B cell (primary cell): ENCODE measurements at places on chromosomes 11 and 22.

- DNase-seq, result no peak
These were observed 17.6 kb downstream of the C22orf31 start for GRCh38 chr22:29043906-29044575.

- DNase-seq, result peak; percentile 85
These were observed 81.7 kb downstream of the SWAP70 start for GRCh38 chr11:9745411-9746211.

- no peak for DNase-seq
These were observed 118.3 kb upstream of the RCN1 start for GRCh38 chr11:31972623-31973022.

- no peak for DNase-seq
These were observed 883.0 kb downstream of the TBC1D22A start for GRCh38 chr22:47645450-47645914.

- no peak for DNase-seq
These were observed 258.0 kb downstream of the KIRREL3 start for GRCh38 chr11:126742582-126742981.

DNA sequence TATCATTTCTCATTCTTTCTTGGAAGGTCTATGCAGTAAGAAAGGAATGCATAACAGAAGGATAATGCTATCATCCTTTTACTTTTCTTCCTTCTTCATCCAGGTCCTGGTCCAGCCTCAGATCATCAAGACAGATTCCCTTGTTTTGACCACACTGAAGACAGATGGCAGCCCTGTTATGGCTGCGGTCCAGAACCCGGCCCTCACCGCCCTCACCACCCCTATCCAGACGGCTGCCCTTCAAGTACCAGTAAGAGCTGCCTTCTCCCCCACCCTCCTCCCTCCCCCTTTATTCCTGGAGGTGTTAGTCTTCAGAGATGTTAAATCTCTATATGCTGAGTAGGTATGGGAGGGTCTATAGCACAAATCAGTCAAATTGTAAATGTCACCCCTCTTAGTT, 37.9 kb downstream of the SREBF2 start:
- no peak for DNase-seq

- no peak for DNase-seq
These were observed 57.7 kb downstream of the CABIN1 start for GRCh38 chr22:24068717-24069297.

- DNase-seq, result no peak
These were observed 628.3 kb downstream of the BUD13 start for GRCh38 chr11:116144387-116144958.

- no peak for DNase-seq
These were observed 178.3 kb downstream of the EFCAB6 start for GRCh38 chr22:43633631-43634285.

GRCh38 chr11:76721755-76722677, 51.5 kb upstream of the LRRC32 start:
- peak; percentile 77 for DNase-seq

DNA sequence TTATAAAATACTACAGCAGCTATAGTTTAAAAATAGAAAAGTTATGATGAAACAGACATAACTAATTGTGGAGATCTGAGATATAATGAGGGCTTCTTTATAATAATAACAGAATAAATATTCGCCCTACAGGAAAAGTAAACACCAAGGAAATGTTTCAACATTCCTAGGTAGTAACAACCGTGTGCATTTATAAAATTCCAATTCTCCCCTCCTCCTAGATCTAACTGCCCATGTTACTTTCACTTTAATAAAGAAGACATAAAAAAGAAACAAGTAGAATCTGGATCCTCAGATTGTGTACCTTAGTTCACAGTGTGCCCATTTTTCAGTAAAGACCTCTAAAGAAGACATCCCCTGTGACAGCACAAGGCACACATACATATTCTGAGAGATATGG, 57.8 kb upstream of the MN1 start:
- DNase-seq, result no peak

- DNase-seq, result no peak
These were observed 157.1 kb upstream of the GRK3 start for GRCh38 chr22:25407226-25407858.

DNA sequence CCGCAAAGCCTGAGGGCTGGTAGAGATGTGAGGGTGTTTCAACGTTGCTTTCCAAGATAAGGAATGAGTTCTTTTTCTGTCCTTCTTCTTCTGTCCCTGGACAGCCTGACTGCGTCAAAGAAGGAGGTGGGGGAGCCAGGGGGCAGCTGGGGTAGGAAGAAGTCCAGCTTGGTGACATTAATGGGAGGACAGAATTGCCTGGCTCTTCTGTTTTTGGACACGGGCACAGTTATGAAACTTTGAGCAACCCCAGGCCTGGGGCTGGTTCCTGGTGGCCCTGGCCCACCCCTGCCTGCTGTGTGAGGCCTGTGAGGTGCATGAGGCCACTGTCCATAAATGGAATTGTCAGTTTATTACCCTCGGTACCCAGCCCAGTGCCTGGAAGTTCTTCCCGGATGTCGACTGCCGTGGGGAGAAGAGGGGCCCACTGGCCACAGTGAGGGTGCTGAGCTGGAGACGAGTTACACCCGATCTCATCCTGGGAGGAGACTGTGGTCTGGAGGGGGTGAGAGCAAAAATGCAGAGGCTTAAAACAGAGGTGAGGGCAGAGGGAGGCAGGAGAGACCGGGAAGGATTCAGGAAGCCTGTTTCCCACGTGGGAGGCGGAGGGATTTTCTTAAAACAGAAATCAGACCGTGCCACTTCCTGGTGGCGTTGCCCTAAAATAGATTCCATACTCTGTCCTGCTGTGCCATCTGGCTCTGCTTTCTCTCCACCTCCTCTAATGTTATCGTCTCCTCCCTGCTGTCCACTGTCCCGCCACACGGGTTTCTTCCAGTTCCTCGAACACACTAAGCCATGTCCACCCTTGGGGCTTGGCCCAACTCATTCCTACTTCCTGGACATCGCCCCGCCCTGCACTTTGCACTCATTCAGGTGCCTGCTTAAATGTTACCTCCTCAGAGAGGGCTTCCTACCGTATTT, 59.7 kb upstream of the RASD2 start:
- no peak for DNase-seq

DNA sequence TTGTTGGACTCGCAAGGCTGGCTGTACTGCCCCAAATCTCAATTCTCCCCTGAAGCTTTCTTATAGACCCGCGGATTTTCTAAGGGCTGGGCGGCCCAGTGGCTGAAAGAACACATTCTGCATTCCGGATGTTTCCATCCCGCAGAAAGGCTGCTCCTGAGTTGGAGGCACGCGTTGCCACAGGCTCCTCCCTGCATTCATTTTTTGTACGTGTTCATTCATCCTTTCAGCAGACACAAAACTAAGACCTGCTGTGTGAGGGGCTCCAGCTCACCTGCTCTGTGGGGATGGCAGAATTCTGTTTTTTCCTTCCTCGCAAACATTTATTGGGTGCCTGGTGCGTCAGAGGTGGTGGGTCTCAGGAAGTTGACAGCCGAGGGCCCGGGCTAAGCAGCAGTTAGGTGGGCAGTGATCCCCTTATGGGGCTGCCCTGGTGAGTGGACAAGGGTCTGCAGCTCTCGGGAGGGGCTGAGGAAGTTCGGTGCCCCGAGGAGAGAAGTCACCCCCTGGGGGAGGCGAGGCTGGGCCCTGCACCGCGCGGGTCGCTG, 23.7 kb downstream of the SHANK3 start:
- no peak for DNase-seq

GRCh38 chr22:30445438-30446145, 20.0 kb downstream of the MTFP1 start:
- DNase-seq, result no peak

GRCh38 chr11:39345834-39346442, 2113.5 kb downstream of the LRRC4C start:
- no peak for DNase-seq

GRCh38 chr11:91585035-91585801, 639.4 kb upstream of the FAT3 start:
- DNase-seq, result no peak

- DNase-seq, result no peak
These were observed 947.7 kb upstream of the TENM4 start for GRCh38 chr11:80388536-80388935.

- DNase-seq, result no peak
These were observed 9.2 kb upstream of the ANO1 start for GRCh38 chr11:70068950-70069349.

DNA sequence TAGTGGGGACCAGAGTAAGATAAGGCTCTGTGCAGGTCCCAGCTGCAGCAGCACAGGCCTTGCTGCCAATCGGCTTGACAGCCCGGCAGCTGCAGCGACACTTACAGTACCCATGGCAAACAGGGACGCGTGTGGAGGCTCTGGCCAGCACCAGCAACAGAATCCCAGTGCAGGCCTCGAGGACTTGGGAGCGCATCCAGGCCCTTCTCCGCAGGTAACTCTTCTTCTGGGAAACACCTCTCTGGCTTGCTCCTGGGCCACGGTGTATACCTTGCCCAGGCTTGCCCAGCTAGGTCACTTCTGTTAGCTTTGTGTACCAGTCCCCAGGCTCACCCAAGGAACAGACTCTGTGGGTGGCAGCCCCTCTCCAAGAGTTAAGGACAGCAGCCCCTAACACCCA, 126.7 kb downstream of the CTTN start:
- no peak for DNase-seq

DNA sequence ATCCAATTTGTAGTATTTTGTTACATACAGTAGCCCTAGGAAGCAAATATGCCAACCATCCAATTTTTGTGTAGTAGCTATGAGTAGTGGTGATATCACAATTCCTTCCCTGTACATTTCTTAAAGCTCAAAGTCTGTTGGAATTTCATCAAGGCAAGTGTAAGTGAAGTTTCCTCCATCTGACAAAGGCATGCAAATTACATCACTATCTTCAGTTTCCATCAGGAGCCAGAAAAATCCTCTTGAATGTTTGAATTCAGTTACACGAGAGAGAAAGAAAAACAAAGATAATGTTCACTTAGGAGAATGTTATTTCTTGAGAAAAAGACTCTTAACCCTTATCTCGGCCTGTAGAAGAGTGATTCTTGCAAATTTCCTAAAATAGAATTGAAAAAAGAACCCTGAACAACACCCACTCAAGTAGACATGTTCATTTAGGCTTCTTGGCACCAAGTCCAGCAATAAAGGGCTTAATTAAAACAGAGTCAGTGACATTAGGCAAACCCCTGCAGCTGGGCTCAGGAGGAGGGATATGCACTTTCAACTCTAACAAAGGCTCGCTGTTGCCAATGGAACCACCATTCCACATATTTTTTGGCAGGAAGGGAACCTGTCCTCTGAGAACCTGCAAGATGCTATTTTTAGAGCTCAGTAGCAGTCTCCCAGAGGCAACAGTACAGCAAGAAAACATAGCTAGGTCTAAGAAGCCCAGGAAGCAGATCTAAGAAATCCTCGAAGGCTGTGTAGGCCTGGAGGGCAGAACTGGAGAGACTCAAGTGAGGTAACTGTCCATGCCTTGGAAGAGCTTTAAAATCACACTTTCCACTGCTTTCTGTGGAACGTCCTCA, 144.6 kb downstream of the CCDC81 start:
- no peak for DNase-seq

DNA sequence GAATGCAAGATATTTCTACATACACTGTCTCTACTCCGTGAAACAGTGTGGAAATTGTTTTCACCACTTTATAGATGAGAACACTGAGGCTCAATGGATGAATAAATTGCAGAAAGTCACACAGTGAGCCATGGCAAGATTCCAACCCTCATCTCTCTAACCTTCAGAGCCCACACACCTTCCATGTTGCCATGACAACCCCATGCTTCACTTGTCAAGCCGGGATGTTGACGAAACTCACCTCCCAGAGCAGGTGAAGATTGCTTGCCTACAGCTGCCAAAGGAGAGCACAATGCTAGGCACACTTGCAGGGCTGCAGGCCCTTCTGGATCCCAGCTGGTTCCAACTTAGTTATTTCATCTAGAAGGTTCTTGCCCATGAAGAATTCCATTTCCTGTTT, 71.4 kb upstream of the SEZ6L start:
- DNase-seq, result no peak

DNA sequence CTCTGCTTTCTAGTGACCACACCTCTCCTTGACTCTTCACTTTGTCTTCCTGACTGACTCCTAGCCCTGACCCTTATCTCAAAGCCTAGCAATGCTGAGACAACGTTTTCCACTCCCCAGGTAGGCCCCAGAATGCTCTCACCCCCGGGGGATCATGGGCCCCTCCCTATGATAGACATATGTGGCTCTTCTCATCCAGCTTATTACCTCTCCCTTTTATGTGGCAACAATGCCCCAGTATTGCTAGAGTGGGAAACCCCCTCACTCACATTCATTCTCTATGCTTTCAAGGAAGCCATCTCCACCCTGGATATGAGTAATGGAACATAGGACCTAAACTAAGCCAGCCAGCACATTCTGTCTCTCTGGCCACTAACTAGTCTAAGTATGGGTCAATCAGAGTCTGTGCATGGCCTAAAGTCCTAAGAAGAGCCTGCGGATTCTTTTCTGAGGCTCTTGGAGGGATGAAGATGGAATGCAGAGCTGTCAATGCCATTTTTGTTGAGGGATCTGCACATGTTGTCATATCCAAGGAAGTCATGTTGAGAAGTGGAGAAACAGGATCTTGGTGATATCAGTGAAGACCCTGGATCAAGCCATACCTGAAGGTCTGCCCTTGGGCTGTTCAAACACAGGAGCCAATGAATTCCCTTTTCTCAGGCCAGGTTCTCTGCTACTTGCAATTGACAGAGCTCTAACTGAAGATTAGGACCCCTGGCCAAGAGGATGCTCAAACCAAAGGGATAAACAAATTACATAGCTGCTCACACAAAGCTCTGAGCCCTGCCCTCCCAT, 79.8 kb upstream of the GRK3 start:
- DNase-seq, result no peak

DNA sequence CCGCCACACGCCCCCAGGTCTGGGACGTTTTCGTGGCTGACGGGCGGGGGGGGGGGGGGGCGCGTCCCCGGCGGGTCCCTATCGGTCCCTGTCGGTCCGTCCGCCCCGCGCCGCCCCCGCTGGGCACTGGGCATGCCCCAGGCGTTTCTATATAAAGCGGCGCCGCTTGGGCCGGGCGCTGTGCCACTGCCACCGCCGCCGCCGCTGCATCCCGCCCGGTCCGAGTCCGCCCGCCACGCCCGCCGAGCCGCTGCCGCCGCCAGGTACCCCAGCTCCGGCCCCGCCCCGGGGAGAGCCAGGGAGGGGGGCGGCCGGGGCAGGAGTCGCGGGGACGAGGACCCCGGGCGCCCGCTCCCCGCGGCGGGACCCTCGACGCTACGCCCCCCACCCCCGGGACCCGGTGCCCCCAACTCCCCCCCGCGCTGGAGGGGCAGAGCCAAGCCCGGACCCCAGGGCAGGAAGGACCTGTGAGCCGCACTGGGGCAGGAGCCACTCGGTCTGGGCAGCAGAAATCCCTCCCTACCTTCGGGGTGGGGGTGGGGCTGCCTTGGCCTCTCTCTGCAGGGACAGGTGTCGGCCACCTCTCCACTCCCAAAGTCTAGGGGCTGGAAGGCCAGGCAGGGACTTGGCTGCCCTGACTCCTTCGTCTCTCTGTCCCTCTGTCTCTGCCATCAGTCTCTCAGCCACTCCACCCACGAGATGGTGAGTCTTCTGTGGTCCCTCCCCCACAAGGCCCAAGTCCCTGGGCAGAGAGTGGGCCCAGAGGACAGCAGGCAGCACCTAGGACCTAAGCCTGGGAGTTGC, at the start of gene CARNS1:
TSS of gene CARNS1 (plus strand) at position 178 of the 804 bp plus-strand sequence. CDS start at position 700, 522 bp downstream.
- DNase-seq, result no peak
